ENCODE measurements at places on chromosomes 3 and 15. TPM values are rescaled to one million over a fixed set of nuclear protein-coding genes. Genes with fewer than 3 reads are reported as not detected.

Gene SSUH2
- total RNA-seq = not detected

Gene SPINT1
- 80.3 TPM for total RNA-seq

Gene CFAP100
- not detected for total RNA-seq

Gene DUOX1
- total RNA-seq = 98.7 TPM

Gene WDR49
- total RNA-seq = 2.2 TPM

Gene ISLR2
- 3.4 TPM for total RNA-seq

GRCh38 chr15:79779746-79780145 lies 117.1 kb downstream of the MTHFS start:
- no peaks in the 10 kb centered on the region for H3K36me3 ChIP-seq
- DNase-seq = no peak
- no peak overlapping the region for H3K4me3 ChIP-seq
- no peaks in the 10 kb centered on the region for H3K4me1 ChIP-seq
- H3K27me3 ChIP-seq = no peaks in the 10 kb centered on the region

DNA sequence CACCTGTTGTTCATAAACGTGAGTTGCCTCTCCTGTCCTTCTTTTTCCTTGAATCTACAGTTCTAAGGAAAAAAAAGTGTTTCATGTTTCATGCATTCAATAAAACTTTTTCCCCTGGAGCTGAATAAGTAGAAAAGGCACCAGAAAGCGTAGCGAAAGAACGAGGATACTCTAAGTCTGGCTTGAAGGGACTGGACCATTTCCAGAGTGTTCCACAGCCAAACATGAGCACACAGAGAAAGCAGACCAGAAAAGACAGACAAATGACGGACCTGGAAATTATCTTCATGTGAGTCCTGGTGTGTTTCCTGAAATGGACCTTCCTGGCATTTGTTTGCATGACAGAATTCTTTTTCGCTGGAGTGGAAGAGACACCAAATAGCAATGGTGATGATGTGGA lies 204.7 kb downstream of the SV2B start:
- H3K27ac ChIP-seq = no peak overlapping the region
- no peaks in the 10 kb centered on the region for H3K36me3 ChIP-seq
- H3K27me3 ChIP-seq = no peaks in the 10 kb centered on the region
- no peaks in the 10 kb centered on the region for H3K4me1 ChIP-seq
- H3K4me3 ChIP-seq = no peak overlapping the region

- H3K4me3 ChIP-seq = no peak overlapping the region
- DNase-seq = no peak
- no peaks in the 10 kb centered on the region for H3K4me1 ChIP-seq
- H3K27me3 ChIP-seq = no peaks in the 10 kb centered on the region
- H3K27ac ChIP-seq = no peak overlapping the region
Measured at GRCh38 chr3:69959581-69959980, 40.0 kb upstream of the SAMMSON start.

GRCh38 chr3:29099775-29100174 lies 181.1 kb upstream of the RBMS3 start:
- H3K4me3 ChIP-seq = no peak overlapping the region
- no peaks in the 10 kb centered on the region for H3K27me3 ChIP-seq
- no peaks in the 10 kb centered on the region for H3K4me1 ChIP-seq
- DNase-seq = no peak

- no peaks in the 10 kb centered on the region for H3K36me3 ChIP-seq
- H3K4me3 ChIP-seq = no peak overlapping the region
- peaks cover 42% of the 10 kb centered on the region for H3K4me1 ChIP-seq
- no peak for DNase-seq
Measured at GRCh38 chr15:63385911-63386531, 4.4 kb upstream of the CA12 start.

GRCh38 chr15:41511899-41512369 lies 1.7 kb downstream of the LTK start:
- H3K4me1 ChIP-seq = peaks cover 32% of the 10 kb centered on the region
- no peaks in the 10 kb centered on the region for H3K36me3 ChIP-seq

DNA sequence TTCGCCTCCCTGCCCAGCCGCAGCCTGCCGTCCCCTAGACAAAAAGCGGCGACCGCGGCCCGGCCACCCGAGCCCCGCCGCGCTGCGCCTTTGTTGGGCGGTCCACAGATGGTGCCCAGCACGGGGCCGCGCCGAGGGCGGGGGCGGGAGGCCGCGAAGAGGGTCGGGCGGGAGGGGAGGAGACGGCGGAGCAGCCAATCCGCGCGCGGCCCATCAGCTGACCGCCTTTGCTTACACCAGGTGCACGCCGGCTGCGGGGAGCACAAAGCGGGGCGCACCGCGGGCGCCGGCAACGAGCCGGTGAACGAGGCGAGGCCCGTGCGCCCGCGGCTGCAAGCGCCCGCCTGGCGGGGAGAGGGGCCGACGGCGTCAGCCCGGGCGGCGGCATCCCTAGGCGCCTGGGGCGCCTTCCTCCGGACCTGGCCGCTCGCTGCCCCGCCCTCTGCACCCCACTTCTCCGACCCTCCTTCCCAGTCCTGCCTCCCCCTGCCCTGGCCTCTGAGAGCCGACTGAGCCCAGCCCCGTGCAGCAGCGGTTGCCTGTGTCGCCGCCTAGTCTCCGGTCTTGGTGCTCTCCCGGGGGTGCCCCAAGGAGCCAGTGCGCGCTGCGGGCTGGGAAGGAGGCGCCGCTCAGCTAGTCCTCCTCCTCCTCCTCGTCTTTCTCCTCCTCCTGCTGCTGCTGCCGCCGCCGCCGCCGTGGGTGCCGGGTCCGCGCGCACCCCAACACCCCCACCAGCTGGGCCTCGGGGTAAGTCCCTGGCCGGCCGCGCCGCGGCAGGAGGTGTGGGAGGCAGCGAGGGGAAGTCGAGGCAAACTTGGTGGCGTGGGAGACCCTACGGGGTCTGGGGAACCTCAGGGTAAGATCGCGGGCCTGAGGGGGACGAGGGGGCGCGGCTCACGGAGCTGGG lies at the start of gene LRRN1:
TSS of gene LRRN1 (plus strand) at position 259 of the 907 bp plus-strand sequence. CDS start 45,211 bp downstream, outside the sequence.
- no peak for DNase-seq
- no peaks in the 10 kb centered on the region for H3K36me3 ChIP-seq
- H3K4me1 ChIP-seq = peaks cover 19% of the 10 kb centered on the region
- H3K27ac ChIP-seq = no peak within 1 kb of the TSS
- peak within 1 kb of the TSS; percentile 65 for H3K4me3 ChIP-seq
- H3K27me3 ChIP-seq = no peaks in the 10 kb centered on the region

GRCh38 chr3:186219211-186219638 lies 110.3 kb upstream of the ETV5 start:
- H3K27me3 ChIP-seq = no peaks in the 10 kb centered on the region
- H3K36me3 ChIP-seq = no peaks in the 10 kb centered on the region
- no peak for DNase-seq
- H3K27ac ChIP-seq = no peak overlapping the region

DNA sequence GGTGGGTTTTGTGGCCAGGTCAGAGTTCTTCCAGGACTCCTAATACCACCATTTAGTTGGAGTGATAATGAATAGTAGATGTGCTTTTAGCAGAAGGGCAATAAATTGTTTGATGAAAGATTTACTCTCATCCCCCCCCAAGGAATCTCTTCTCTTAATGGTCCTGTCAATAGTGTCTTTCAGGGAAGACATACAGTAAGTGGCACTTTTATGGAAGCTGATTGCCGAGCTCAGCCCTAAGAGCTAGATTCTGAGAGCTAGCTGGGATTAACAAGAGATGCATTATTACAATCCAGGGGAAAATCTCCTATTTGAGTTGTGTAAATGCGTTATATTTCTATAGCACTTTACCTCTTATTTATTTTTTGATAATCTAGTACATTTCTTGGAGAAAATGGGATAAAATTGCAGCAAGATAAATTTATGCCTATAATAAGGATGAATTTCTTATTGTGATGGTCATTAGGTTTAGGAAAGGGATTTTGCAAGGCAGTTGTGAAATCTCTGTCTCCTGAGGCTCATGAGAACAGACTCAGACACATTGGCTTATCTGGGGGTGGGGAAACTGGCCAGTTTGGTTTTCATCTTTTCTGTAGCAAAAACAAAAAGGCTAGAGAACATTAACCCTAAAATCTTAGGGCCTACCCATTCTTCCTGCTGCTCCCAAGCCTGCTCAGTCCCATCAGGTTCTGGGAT lies 41.6 kb upstream of the CLSTN2 start:
- H3K36me3 ChIP-seq = no peaks in the 10 kb centered on the region
- H3K4me1 ChIP-seq = no peaks in the 10 kb centered on the region
- no peak for DNase-seq
- no peak overlapping the region for H3K27ac ChIP-seq

DNA sequence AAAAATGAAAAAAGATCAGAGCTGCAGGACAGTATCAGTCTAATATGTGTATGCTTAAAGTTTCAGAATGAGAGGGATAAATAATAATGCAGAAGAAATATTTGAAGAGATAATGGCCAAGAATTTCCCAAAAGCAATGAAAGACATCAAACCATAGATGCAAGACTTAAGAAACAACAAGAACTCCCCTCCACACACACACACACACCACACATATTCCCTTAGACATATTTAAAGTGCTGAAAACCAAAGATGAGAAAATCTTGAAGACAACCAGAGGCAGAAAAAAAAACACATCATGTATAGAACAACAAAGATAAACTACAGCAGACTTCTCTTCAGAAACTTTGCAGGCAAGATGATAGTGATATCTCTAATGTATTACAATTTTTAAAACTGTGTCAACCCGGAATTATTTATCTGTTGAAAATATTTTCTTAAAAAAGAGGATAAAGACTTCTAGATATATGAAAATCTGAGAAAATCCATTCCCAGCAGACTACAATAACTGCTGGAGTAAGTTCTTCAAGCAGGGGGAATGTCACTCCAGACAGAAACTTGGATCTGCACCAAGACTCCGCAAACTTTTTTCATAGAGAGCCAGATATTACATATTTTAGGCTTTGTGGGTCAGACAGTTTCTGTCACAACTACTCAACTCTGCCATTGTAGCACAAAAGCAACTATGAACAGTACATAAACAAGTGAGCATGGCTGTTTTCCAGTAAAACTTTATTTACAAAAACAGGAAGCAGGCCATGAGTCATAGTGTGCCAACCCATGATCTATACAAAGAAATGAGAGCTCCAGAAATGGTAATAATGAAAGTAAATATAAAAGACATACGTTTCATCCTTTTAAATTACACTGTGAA lies 223.4 kb upstream of the CGNL1 start:
- H3K4me1 ChIP-seq = peaks cover 34% of the 10 kb centered on the region
- no peaks in the 10 kb centered on the region for H3K36me3 ChIP-seq
- no peak overlapping the region for H3K4me3 ChIP-seq
- DNase-seq = no peak
- no peak overlapping the region for H3K27ac ChIP-seq

- H3K27ac ChIP-seq = no peak overlapping the region
- no peak overlapping the region for H3K4me3 ChIP-seq
- no peak for DNase-seq
- H3K27me3 ChIP-seq = no peaks in the 10 kb centered on the region
- no peaks in the 10 kb centered on the region for H3K36me3 ChIP-seq
Measured at GRCh38 chr3:43257850-43258249, 28.5 kb upstream of the SNRK start.

- no peaks in the 10 kb centered on the region for H3K27me3 ChIP-seq
- no peaks in the 10 kb centered on the region for H3K4me1 ChIP-seq
- DNase-seq = no peak
- H3K27ac ChIP-seq = no peak overlapping the region
- H3K4me3 ChIP-seq = no peak overlapping the region
Measured at GRCh38 chr15:67407786-67408185, 113.1 kb upstream of the C15orf61 start.

GRCh38 chr3:170499562-170500156 lies 81.0 kb downstream of the CLDN11 start:
- H3K4me3 ChIP-seq = no peak overlapping the region
- peaks cover 10% of the 10 kb centered on the region for H3K4me1 ChIP-seq
- no peak for DNase-seq
- no peaks in the 10 kb centered on the region for H3K27me3 ChIP-seq

- no peak for DNase-seq
- no peaks in the 10 kb centered on the region for H3K27me3 ChIP-seq
- peaks cover 9% of the 10 kb centered on the region for H3K4me1 ChIP-seq
Measured at GRCh38 chr3:33278163-33278562, 921 bp downstream of the FBXL2 start.

DNA sequence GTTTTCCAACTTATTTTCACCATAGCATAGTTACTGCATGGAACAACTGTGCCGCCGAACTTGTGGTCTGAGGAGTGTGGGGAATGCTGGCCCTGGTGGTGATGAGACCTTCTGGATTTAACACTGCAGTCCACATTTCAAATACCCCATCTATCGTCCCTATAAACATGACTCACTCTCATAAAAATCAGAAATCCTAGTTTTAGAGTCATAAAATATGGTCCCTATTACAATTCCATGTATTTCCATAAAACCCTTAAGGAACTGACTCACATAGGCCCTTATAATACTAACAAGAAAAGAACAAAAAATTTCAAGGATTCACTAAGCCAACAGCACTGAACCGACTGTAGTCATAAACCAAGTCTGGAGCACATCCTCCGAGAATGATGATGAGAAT lies 147.2 kb downstream of the FOXP1 start:
- peaks cover 73% of the 10 kb centered on the region for H3K4me1 ChIP-seq
- peak overlapping the region; percentile 40 for H3K27ac ChIP-seq
- no peak for DNase-seq

- no peaks in the 10 kb centered on the region for H3K27me3 ChIP-seq
- DNase-seq = no peak
Measured at GRCh38 chr3:32280262-32280910, 41.9 kb downstream of the CMTM8 start.

DNA sequence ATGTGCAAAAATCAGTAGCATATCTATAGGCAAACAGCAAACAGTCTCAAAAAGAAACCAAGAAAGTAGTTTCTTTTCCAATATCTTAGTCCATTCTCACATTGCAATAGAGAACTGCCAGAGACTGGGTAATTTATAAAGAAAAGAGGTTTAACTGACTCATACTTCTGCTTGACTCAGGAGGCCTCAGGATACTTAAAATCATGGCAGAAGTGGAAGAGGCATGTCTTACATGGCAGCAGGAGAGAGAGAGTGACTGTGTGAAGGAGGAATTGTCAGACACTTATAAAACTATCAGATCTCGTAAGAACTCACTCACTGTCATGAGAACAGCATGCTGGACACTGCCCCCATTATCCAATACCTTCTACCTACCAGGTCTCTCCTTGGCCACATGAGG lies 327.9 kb upstream of the EPHA3 start:
- no peak overlapping the region for H3K4me3 ChIP-seq
- no peak overlapping the region for H3K27ac ChIP-seq
- no peak for DNase-seq

GRCh38 chr3:69420781-69421520 lies 35.1 kb upstream of the FRMD4B start:
- DNase-seq = no peak
- no peak overlapping the region for H3K4me3 ChIP-seq
- no peaks in the 10 kb centered on the region for H3K36me3 ChIP-seq
- H3K27ac ChIP-seq = no peak overlapping the region
- H3K4me1 ChIP-seq = peaks cover 6% of the 10 kb centered on the region

- no peak overlapping the region for H3K27ac ChIP-seq
- H3K27me3 ChIP-seq = no peaks in the 10 kb centered on the region
- no peaks in the 10 kb centered on the region for H3K36me3 ChIP-seq
- no peaks in the 10 kb centered on the region for H3K4me1 ChIP-seq
- H3K4me3 ChIP-seq = no peak overlapping the region
Measured at GRCh38 chr3:101182734-101183133, 137.6 kb downstream of the IMPG2 start.

- no peaks in the 10 kb centered on the region for H3K27me3 ChIP-seq
- H3K27ac ChIP-seq = no peak overlapping the region
- no peak overlapping the region for H3K4me3 ChIP-seq
- no peak for DNase-seq
- peaks cover 40% of the 10 kb centered on the region for H3K4me1 ChIP-seq
- no peaks in the 10 kb centered on the region for H3K36me3 ChIP-seq
Measured at GRCh38 chr15:34853001-34853758, 57.8 kb upstream of the ACTC1 start.

- H3K4me3 ChIP-seq = no peak overlapping the region
- DNase-seq = no peak
- no peaks in the 10 kb centered on the region for H3K27me3 ChIP-seq
- H3K4me1 ChIP-seq = peaks cover 4% of the 10 kb centered on the region
- H3K36me3 ChIP-seq = no peaks in the 10 kb centered on the region
- H3K27ac ChIP-seq = no peak overlapping the region
Measured at GRCh38 chr3:195751560-195751959, 30.8 kb downstream of the MUC20 start.
